ENCODE measurements at places on chromosomes 11 and 22. TPM values are rescaled to one million over a fixed set of nuclear protein-coding genes. Genes with fewer than 3 reads are reported as not detected.

The APOBEC3A gene
- total RNA-seq, result not detected

The GANAB gene
- 350 TPM for total RNA-seq

The TMEM132A gene
- 114 TPM for total RNA-seq

The KIRREL3 gene
- total RNA-seq, result 0.76 TPM

The SLC22A25 gene
- not detected for total RNA-seq

GRCh38 chr22:49599039-49599438, 228.6 kb downstream of the BRD1 start:
- DNase-seq, result no peak
- H3K4me3 ChIP-seq, result no peak overlapping the region
- no peak overlapping the region for H3K27ac ChIP-seq
- peaks cover 4% of the 10 kb centered on the region for H3K27me3 ChIP-seq

GRCh38 chr11:9077164-9077563, 14.2 kb downstream of the SCUBE2 start:
- no peak for DNase-seq
- peaks cover 8% of the 10 kb centered on the region for H3K4me1 ChIP-seq
- H3K27ac ChIP-seq, result no peak overlapping the region
- no peak overlapping the region for H3K4me3 ChIP-seq
- no peaks in the 10 kb centered on the region for H3K27me3 ChIP-seq
- H3K36me3 ChIP-seq, result no peaks in the 10 kb centered on the region

DNA sequence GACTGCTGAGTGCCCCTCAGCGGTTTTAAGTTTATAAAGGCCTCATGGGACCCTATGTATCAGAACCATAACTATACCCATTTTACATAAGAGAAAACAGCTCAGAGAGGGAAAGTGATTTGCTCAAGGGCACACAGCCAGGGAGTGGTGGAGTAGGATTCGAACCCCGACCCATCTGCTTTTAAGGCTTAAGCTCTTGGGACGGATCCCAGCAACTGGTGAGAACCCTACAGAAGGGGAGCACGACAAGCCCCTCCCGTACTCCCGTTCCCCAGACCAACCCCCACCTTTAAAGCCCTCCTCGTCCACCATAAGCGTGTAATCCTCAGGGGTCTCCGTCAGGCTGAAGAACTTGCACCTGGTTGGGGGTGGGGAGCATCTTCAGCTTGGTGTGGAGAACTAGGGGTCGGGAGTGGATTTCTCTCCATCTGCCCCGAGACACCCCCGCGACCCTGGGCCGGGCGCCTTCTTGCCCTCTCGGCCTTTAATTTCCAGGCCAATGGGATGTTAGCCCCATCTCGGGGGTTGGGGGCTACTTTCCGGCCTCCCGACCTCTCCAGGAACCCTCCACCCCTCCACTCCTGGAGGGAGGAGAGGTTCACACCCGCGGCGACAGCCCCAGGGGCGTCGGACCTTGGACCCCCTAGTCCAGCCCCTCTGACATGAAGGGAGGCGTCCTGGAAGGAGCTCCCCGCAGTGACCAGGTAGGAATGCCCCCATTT, 725 bp downstream of the CASTOR1 start:
- H3K36me3 ChIP-seq, result no peaks in the 10 kb centered on the region
- H3K4me1 ChIP-seq, result peaks cover 11% of the 10 kb centered on the region
- H3K27me3 ChIP-seq, result peaks cover 3% of the 10 kb centered on the region
- H3K27ac ChIP-seq, result peak overlapping the region; percentile 93
- no peak for DNase-seq
- peak overlapping the region; percentile 80 for H3K4me3 ChIP-seq

DNA sequence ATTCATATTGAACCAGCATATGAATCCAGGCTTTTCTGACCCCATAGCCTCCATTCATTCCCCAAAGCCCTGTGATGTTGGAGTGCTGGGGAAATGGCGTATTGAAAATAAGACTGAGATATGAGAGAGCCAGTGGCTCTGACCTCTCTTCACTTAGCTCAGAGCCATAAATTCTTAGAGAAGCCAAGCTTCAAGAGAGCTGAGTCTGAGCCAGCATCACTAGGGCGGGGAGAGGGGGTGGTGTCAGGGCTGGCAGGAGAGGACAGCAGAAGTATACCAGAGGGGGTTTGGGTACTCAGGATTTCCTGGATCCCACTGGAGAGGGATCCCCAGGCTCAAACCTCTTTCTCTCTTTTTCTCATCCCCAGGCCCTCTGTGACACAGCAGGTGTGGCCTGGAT, 16.7 kb upstream of the MOGAT2 start:
- H3K4me1 ChIP-seq, result no peaks in the 10 kb centered on the region
- DNase-seq, result no peak
- H3K4me3 ChIP-seq, result no peak overlapping the region
- H3K36me3 ChIP-seq, result no peaks in the 10 kb centered on the region
- H3K27ac ChIP-seq, result no peak overlapping the region
- H3K27me3 ChIP-seq, result peaks cover 5% of the 10 kb centered on the region

- no peak for DNase-seq
- H3K4me1 ChIP-seq, result no peaks in the 10 kb centered on the region
- H3K4me3 ChIP-seq, result no peak overlapping the region
Observed at GRCh38 chr11:37613031-37613430, 1015.0 kb upstream of the RAG2 start.

- no peaks in the 10 kb centered on the region for H3K36me3 ChIP-seq
- H3K27me3 ChIP-seq, result no peaks in the 10 kb centered on the region
- H3K27ac ChIP-seq, result peak overlapping the region; percentile 48
Observed at GRCh38 chr22:41048791-41049717, 43.3 kb upstream of the EP300 start.

- H3K27ac ChIP-seq, result no peak overlapping the region
- no peak for DNase-seq
- H3K36me3 ChIP-seq, result peaks cover 7% of the 10 kb centered on the region
- H3K27me3 ChIP-seq, result no peaks in the 10 kb centered on the region
- H3K4me1 ChIP-seq, result peaks cover 36% of the 10 kb centered on the region
Observed at GRCh38 chr11:117201658-117202305, 2.6 kb downstream of the TAGLN start.

GRCh38 chr11:36379653-36380052, 83.6 kb downstream of the PRR5L start:
- no peaks in the 10 kb centered on the region for H3K36me3 ChIP-seq
- no peak for DNase-seq
- peaks cover 57% of the 10 kb centered on the region for H3K27me3 ChIP-seq
- H3K4me1 ChIP-seq, result peaks cover 12% of the 10 kb centered on the region
- H3K4me3 ChIP-seq, result no peak overlapping the region

DNA sequence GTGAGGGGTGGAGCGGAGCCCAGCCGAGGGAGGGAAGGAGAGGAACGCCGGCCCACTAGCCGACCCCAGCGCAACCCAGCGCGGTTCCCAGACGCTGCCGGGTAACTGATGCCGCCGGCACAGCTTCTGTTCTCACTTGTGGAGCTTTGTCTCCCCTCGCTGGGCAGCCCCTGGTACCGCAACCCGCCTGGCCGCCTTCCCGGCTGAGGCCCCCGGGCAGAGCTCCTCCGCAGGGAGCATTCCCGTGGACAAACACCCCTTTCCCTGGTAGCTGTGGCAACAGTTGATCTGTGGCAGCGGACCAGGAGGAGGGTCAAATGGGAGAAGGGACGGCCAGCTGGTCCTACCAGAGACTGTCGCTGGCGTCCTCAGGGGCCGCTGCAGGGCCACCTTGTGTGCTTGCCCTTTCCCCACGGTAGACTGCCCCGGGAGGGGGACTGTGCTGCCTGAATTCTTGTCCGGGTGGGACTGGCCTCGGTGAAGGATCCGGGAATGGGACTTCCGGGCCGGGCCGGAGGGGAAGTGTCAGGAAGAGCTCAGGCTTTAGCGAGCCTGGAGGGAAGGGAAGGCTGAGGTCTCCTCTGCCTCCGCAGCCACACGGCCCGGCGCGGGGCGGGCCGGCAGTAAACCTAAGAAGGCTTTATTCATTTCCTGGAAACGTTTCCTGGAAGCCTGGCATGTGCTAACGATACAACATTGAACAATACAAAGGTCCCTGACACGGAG, 468.0 kb downstream of the OPCML start:
- peak overlapping the region; percentile 72 for H3K4me3 ChIP-seq
- no peaks in the 10 kb centered on the region for H3K36me3 ChIP-seq
- peaks cover 18% of the 10 kb centered on the region for H3K4me1 ChIP-seq
- DNase-seq, result peak; percentile 90
- peaks cover 10% of the 10 kb centered on the region for H3K27me3 ChIP-seq

DNA sequence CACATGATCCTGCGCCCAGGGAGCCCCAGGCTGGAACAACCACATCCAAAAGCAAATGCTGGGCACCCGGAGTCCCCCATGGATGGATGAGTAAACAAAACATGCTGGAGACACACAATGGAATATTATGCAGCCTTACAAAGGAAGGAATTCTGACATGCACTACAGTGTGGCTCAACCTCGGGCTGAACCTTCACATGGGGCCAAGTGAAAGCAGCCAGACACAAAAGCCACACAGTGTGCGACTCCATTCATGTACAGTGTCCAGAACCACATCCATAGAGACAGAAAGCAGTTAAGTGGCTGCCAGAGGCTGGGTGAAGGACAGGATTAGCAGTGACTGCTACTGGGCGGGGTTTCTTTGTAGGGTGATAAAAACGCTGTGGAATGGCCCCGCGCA, 10.1 kb downstream of the POLR3H start:
- H3K36me3 ChIP-seq, result peaks cover 18% of the 10 kb centered on the region
- peaks cover 11% of the 10 kb centered on the region for H3K4me1 ChIP-seq
- H3K27me3 ChIP-seq, result no peaks in the 10 kb centered on the region
- no peak overlapping the region for H3K27ac ChIP-seq
- DNase-seq, result no peak
- H3K4me3 ChIP-seq, result no peak overlapping the region

DNA sequence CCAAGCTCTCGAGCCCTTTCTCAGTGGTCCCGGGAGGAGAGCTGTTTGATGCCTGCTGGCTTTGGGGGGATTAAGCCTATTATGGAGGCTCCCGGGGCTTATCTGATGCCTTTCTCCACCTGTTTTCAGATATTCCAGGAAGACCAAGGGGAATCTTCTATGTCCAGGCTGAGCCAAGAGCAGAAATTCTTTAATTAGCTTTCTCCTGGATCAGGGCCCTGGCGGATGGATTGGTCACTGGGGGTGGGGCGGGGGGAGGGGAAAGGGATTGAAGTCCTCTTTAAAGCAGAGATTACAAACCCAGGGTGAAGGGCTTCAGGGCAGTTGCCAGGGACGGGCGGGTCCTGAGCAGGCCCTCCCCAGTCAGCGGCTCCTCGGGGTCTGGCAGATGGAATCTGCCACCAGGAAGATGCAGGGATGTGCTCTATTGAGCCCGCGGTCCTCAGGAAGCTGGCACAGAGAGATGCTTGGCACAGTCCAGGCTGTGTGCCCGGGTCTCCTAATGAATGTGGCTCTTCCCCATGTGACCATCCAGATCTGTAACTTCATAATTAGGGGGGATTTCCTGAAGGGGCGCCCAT, 33.6 kb downstream of the MACROD1 start:
- H3K27me3 ChIP-seq, result peaks cover 42% of the 10 kb centered on the region
- no peak overlapping the region for H3K4me3 ChIP-seq
- no peak overlapping the region for H3K27ac ChIP-seq
- peaks cover 43% of the 10 kb centered on the region for H3K4me1 ChIP-seq
- DNase-seq, result no peak
- no peaks in the 10 kb centered on the region for H3K36me3 ChIP-seq

GRCh38 chr22:37019309-37020191, at the start of the genes MPST and TST:
Gene MPST (plus strand): TSS chr22:37019742. CDS start chr22:37019837, 95 bp downstream.
Gene TST (minus strand): TSS chr22:37019447. CDS start chr22:37018732, 715 bp downstream.
- no peaks in the 10 kb centered on the region for H3K36me3 ChIP-seq
- H3K4me3 ChIP-seq, result peak within 1 kb of the TSS; percentile 89
- H3K4me1 ChIP-seq, result peaks cover 31% of the 10 kb centered on the region
- H3K27ac ChIP-seq, result peak within 1 kb of the TSS; percentile 87

- H3K27me3 ChIP-seq, result no peaks in the 10 kb centered on the region
- no peaks in the 10 kb centered on the region for H3K4me1 ChIP-seq
- no peaks in the 10 kb centered on the region for H3K36me3 ChIP-seq
- no peak overlapping the region for H3K27ac ChIP-seq
Observed at GRCh38 chr11:115911613-115912346, 407.6 kb upstream of the CADM1 start.

GRCh38 chr11:116793772-116794097, 2.1 kb upstream of the APOA5 start:
- no peaks in the 10 kb centered on the region for H3K36me3 ChIP-seq
- H3K27ac ChIP-seq, result no peak overlapping the region
- DNase-seq, result no peak
- H3K4me1 ChIP-seq, result peaks cover 12% of the 10 kb centered on the region
- no peak overlapping the region for H3K4me3 ChIP-seq
- H3K27me3 ChIP-seq, result peaks cover 26% of the 10 kb centered on the region

DNA sequence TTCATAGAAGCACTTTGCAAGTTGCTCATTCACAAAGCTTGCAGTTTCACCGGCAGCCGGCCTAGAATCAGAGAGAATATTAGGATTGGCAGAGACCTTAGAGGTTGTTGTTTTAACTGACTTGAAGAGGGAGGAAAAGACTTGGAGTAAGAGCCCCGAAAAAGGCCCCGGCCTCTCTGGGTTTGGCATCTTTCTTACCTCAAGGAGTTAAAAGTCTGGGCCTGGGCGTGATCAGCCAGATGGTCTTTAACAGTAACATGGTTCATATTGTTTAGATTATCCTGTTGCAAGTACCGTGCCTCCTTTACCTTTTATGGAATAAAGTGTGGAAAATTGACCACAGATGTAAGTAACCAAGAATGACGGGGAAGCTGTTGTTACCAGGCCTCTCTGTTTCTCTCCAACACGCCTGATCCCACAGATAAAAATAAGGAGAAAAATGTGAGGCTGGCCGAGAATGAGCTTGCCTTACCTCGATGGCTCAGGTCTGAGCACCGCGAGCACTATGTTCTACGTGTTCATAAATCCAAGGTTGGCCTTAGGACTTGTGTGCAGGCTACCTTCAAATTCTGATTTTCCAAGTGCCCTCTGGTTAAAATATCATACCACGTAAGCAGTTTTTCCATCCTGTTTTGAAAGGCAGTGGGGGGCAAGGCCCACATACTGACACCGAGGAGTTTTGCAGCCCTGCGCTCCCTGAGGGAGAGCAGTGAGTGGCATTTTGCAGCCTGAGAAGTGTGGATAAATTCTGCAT, 56.4 kb downstream of the PARVA start:
- H3K27ac ChIP-seq, result no peak overlapping the region
- DNase-seq, result no peak
- H3K4me1 ChIP-seq, result peaks cover 16% of the 10 kb centered on the region
- H3K27me3 ChIP-seq, result no peaks in the 10 kb centered on the region
- no peaks in the 10 kb centered on the region for H3K36me3 ChIP-seq

- H3K27me3 ChIP-seq, result peaks cover 7% of the 10 kb centered on the region
- no peaks in the 10 kb centered on the region for H3K36me3 ChIP-seq
- no peak for DNase-seq
- H3K4me1 ChIP-seq, result peaks cover 34% of the 10 kb centered on the region
- no peak overlapping the region for H3K27ac ChIP-seq
Observed at GRCh38 chr11:120028181-120028896, 109.6 kb downstream of the TRIM29 start.

- no peak overlapping the region for H3K27ac ChIP-seq
- H3K4me3 ChIP-seq, result no peak overlapping the region
- no peak for DNase-seq
- H3K27me3 ChIP-seq, result no peaks in the 10 kb centered on the region
Observed at GRCh38 chr11:70174547-70175235, 28.4 kb upstream of the FADD start.

GRCh38 chr11:120385110-120385509, 48.9 kb downstream of the ARHGEF12 start:
- no peak overlapping the region for H3K4me3 ChIP-seq
- no peak for DNase-seq
- no peak overlapping the region for H3K27ac ChIP-seq
- peaks cover 22% of the 10 kb centered on the region for H3K36me3 ChIP-seq

Measured in WTC11 (cell line).